Activated CD4-positive, alpha-beta T cell treated with anti-CD3 and anti-CD28 coated beads, Interleukin-2, amount 10 ng/mL, durations not matched to agents 24 days and 14 days (primary cell): ENCODE measurements at places on chromosomes 16 and 17. TPM values are rescaled to one million over a fixed set of nuclear protein-coding genes. Genes with fewer than 3 reads are reported as not detected.

GRCh38 chr16:15993541-15993940 is 44.1 kb downstream of the ABCC1 start:
- H3K4me1 ChIP-seq = peaks cover 46% of the 10 kb centered on the region
- H3K36me3 ChIP-seq = peaks cover 32% of the 10 kb centered on the region
- no peaks in the 10 kb centered on the region for H3K27me3 ChIP-seq
- H3K4me3 ChIP-seq = no peak overlapping the region
- DNase-seq = no peak

GRCh38 chr17:57941384-57942370 is 13.5 kb downstream of the CUEDC1 start:
- peaks cover 41% of the 10 kb centered on the region for H3K27me3 ChIP-seq
- H3K36me3 ChIP-seq = no peaks in the 10 kb centered on the region
- no peak overlapping the region for H3K4me3 ChIP-seq
- no peak for DNase-seq
- H3K4me1 ChIP-seq = peaks cover 26% of the 10 kb centered on the region
- H3K27ac ChIP-seq = peak overlapping the region; percentile 22

GRCh38 chr17:60959696-60960095 is 282.0 kb downstream of the BCAS3 start:
- H3K27ac ChIP-seq = no peak overlapping the region
- H3K4me1 ChIP-seq = no peaks in the 10 kb centered on the region
- DNase-seq = no peak
- peaks cover 3% of the 10 kb centered on the region for H3K27me3 ChIP-seq

Gene RAMP2
- total RNA-seq = not detected in 2 replicates

Gene NPIPB13
- 14.5 and 21.1 TPM in 2 replicates for total RNA-seq
